HepG2 (cell line): ENCODE measurements at places on chromosomes 11 and 22. TPM values are rescaled to one million over a fixed set of nuclear protein-coding genes. Genes with fewer than 3 reads are reported as not detected.

The CRYBB3 gene
- total RNA-seq: 0.18 TPM in 1 of 2 replicates, not detected in the other

The ZDHHC8 gene
- total RNA-seq: 2.2 and 7.5 TPM in 2 replicates

The MIOX gene
- total RNA-seq: 1.2 and 1.5 TPM in 2 replicates

The CTSC gene
- total RNA-seq: 69.3 and 144 TPM in 2 replicates

The APOA4 gene
- total RNA-seq: 1.8 and 3.8 TPM in 2 replicates

The NPTXR gene
- 2.5 and 2.6 TPM in 2 replicates for total RNA-seq

The DEPDC7 gene
- 33.3 and 37.9 TPM in 2 replicates for total RNA-seq

The VPREB1 gene
- not detected in 2 replicates for total RNA-seq

The ALKBH3 gene
- 36.1 and 49.6 TPM in 2 replicates for total RNA-seq

The HBD gene
- total RNA-seq: not detected in 2 replicates

The PANX2 gene
- total RNA-seq: 0.15 and 0.58 TPM in 2 replicates

The SYT7 gene
- total RNA-seq: 0.81 and 1.4 TPM in 2 replicates

The SLC6A5 gene
- total RNA-seq: not detected in 2 replicates

The RAG2 gene
- not detected in 2 replicates for total RNA-seq

The GPR83 gene
- total RNA-seq: 0.04 and 0.10 TPM in 2 replicates

The MADD gene
- 16.4 and 18.0 TPM in 2 replicates for total RNA-seq

The CENPM gene
- total RNA-seq: 37.3 and 41.8 TPM in 2 replicates

The CASP12 gene
- total RNA-seq: not detected in 2 replicates

The INS gene
- not detected in 2 replicates for total RNA-seq

The PAK1 gene
- total RNA-seq: 1.5 and 3.1 TPM in 2 replicates

The LRP4 gene
- total RNA-seq: 6.8 and 13.3 TPM in 2 replicates

The OMP gene
- not detected in 2 replicates for total RNA-seq

The HORMAD2 gene
- not detected in 2 replicates for total RNA-seq

The PNPLA5 gene
- not detected in 2 replicates for total RNA-seq

The PARVG gene
- not detected in 2 replicates for total RNA-seq

The APLNR gene
- not detected in 2 replicates for total RNA-seq

The GLB1L2 gene
- total RNA-seq: 0.27 and 0.69 TPM in 2 replicates

The LRRC75B gene
- 5.7 and 11.8 TPM in 2 replicates for total RNA-seq

The ALDH3B2 gene
- not detected in 2 replicates for total RNA-seq

The POTEH gene
- not detected in 2 replicates for total RNA-seq

The NCR3LG1 gene
- 16.9 and 25.1 TPM in 2 replicates for total RNA-seq

The PIK3IP1 gene
- 0.44 and 1.3 TPM in 2 replicates for total RNA-seq

The TTC36 gene
- 0.40 TPM in 1 of 2 replicates, not detected in the other for total RNA-seq

The TMEM191C gene
- 1.2 and 2.9 TPM in 2 replicates for total RNA-seq

The TSSK2 gene
- not detected in 2 replicates for total RNA-seq

The SULT4A1 gene
- not detected in 2 replicates for total RNA-seq

The SCGB1C1 gene
- total RNA-seq: not detected in 2 replicates

The CKAP5 gene
- total RNA-seq: 103 and 220 TPM in 2 replicates

The BTBD18 gene
- not detected in 2 replicates for total RNA-seq

The PGGHG gene
- total RNA-seq: 1.5 and 5.9 TPM in 2 replicates

The SOX6 gene
- 11.1 and 11.2 TPM in 2 replicates for total RNA-seq

The NXPE4 gene
- total RNA-seq: not detected in 2 replicates

The AIP gene
- total RNA-seq: 51.8 and 54.7 TPM in 2 replicates

The UBXN1 gene
- 52.4 and 58.9 TPM in 2 replicates for total RNA-seq

The DSCAML1 gene
- total RNA-seq: 0.14 and 0.29 TPM in 2 replicates

The TPBGL gene
- total RNA-seq: not detected in 2 replicates

The NXPE2 gene
- total RNA-seq: not detected in 2 replicates

The MUC2 gene
- not detected in 2 replicates for total RNA-seq

The TNNI2 gene
- total RNA-seq: 7.2 and 8.5 TPM in 2 replicates

The APOA5 gene
- 21.9 and 49.1 TPM in 2 replicates for total RNA-seq

The PLAAT4 gene
- total RNA-seq: 1.00 and 1.6 TPM in 2 replicates
